ENCODE measurements at places on chromosomes 6 and 20.

DNA sequence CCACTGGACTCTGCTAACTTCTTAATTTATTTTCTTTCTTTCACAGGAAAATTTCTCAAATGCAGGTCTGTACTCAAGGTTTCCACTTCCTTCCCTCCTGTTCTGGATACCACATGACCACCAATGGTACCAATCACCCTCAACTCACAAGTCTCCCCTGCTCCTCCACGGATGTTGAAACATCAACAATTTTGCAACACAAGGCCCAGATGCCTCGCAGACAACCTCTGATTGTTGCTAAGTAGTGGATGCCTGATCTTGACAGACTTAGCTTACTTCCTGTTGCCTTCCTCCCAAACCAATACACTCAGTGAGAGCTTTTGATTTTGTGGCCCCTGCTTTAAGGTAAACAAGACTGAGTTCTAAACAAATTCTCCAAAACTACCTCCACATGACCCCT lies 146.6 kb downstream of the FRK start:
- DNase-seq: no peak

GRCh38 chr20:48414786-48415185 lies 413.0 kb downstream of the PREX1 start:
- DNase-seq: no peak

DNA sequence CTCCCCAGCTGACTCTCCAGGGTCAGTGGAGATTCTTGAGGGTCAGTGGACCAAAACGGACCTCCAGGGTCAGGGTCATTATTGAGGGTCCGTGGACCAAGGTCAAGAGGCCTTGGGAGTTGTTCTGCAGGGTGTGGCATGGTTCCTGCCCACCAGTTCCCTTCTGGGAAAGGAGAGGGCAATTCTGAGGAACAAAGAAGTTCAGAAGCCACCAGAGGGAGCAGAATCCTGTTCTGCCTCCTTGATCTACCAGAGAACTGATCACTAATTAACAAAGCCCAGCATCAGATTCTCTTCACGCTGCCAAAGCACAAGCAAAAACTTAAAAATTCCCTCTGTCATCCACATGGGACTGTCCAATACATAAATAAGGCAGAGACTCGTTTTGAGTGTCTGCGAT lies 263.4 kb downstream of the DHX35 start:
- DNase-seq: no peak

GRCh38 chr6:8908638-8909037 lies 473.3 kb upstream of the SLC35B3 start:
- no peak for DNase-seq

DNA sequence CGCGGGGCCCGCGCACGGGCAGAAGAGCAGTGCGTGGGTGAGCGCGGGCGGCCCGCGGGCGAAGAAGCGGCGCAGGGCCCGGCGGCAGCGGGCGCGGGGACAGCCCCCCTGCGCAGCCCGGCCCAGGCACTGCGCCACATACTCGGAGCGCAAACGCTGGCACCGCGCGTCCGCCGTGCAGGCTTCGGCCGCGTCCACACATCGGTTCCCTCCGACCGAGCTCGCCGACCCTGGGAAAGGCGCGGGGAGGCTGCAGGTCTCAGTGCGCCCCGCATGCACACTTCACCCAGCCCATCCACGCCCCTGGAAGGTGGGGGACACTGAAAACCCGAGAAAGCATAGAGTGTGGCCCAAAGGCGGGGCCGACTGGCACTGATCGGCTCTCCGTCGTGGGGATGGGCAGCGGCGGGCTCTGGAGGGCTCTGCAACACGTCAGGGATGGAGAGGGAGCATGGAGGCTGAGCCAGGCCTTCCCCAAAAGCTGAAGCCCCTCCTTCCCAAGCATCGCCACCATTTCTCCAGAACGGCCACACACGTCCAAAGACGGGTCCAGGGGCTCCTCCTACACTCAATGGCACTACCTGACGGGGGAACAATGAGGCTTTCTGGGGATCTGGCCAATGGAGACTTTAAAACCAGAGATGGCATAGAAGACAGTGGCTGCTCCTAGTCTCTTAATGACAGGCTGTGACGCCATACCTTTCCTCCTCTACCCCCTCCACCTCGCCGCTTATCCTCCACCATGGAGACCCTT lies 2.0 kb downstream of the GFRA4 start:
- no peak for DNase-seq

- DNase-seq: no peak
Measured at GRCh38 chr6:121759370-121759769, 323.9 kb downstream of the GJA1 start.

DNA sequence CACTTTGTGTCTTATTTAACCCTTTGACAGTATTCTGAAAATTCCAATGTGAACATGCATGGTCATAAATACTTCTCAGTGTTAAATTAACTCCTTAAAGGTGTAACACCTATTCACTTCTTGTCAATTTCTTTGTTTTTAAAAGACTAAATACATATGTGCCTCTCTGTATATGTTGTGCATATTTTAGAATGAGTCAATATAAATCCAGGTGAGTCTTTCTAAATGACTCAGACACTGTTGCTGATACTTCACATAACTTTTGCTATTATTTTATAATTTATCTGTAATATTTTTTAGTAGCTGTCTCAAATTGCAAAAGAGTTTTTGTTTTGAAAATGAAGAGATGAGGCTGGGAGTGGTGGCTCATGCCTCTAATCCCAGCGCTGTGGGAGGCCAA lies 36.0 kb downstream of the TIAM2 start:
- no peak for DNase-seq

DNA sequence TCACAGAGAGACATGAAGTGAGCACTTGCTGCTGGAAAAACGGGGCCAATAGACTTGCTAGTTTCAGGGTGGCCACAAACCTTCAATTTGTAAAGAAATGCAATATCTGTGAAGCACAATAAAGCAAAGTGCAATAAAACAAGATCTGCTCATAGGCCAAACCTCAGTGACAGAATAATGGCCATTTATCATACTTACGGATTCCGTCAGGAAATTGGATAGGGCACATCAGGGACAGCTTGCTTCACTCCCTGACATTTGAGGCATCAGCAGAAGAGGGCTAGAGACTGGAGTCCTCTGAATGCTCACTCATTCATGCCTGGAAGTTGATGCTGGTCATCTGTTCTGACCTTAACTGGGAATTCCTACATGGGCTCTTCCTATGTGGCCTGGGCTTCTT lies 165.5 kb upstream of the OPRM1 start:
- no peak for DNase-seq
